ENCODE measurements at places on chromosomes 7 and 10. TPM values are rescaled to one million over a fixed set of nuclear protein-coding genes. Genes with fewer than 3 reads are reported as not detected.

- peak; percentile 14 for DNase-seq
Observed at GRCh38 chr7:136555933-136556332, 312.5 kb upstream of the CHRM2 start.

Gene TMEM72
- total RNA-seq = not detected

DNA sequence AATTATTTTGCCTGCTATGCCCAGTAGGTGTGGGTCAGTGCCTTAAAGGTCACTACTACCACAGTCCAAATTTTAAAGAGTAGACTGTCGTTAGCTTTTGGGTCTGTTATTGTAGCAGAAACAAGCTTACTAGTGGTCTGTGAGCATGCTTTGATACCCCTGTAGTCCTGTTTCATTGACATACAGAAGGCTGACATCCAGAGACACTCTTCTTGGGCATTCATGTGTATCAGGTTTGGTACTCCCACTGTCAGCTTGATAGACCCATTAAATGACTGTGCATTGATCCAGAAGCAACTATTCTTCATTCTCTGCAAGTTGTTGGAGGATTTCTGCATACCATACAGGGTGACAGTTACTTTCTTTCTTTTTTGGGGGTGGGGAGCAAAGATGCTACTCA, 884.4 kb upstream of the CELF2 start:
- no peak for DNase-seq

DNA sequence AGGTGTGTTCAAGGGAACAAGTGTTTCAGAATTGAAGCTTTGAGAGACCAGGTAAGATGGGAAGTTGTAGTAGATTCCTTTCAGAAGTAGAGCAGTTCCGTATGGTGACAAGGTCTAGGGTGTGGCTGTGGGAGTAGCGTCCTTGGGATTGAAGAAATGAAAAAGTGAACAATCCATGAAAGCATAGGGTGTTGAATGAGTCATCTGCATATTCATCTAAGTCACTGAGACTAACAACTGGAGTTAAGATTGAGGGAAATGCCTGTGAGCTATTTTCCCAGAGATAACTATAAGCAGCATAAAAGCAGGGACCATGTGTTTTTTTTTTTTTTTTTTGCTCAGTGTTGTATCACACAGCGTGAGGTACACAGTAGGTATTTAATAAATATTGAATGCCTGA, 134.8 kb downstream of the PHTF2 start:
- peak; percentile 58 for DNase-seq

DNA sequence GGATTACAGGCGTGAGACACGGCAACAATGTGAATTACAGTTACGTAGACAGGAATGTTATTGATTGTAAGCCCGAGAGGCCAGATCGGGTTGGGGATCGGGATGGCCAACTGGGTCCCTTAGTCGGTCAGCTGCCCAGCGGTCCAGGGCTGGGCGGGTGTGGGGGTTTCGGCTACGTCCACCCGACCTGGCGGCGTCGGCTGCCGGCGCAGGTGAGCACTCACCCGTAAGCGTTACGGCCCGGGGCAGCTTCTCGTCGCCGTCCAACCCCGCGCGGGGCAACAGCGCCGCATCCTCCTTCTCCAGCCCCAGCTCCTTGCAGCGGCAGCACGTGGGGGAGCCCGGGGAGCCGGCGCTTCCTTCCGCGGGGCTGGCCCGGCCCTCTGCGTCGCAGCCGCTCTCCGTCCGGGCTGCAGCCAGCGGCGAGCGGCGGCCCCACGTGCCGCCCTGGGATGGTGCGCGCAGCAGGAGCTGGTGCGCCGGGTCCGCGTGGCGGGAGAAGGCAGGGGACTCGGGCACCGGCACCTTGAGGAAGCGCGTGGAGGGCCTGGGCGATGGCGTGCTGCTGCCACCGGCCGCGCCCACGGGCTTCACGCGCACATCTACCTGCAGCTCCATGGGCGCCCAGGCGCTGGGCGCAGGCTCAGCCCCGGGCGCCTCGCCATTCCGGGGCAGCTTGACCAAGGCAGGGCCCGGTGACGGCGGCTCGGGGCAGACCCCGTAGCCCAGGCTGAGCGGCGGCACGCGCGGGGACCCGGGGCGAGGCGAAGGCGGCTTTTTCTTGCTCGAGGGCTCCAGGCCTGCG, 609 bp downstream of the KLRG2 start:
- DNase-seq = no peak

GRCh38 chr7:70512144-70512543, 619.8 kb upstream of the GALNT17 start:
- DNase-seq = no peak

- no peak for DNase-seq
Observed at GRCh38 chr10:70357565-70357964, 24.9 kb downstream of the LRRC20 start.

DNA sequence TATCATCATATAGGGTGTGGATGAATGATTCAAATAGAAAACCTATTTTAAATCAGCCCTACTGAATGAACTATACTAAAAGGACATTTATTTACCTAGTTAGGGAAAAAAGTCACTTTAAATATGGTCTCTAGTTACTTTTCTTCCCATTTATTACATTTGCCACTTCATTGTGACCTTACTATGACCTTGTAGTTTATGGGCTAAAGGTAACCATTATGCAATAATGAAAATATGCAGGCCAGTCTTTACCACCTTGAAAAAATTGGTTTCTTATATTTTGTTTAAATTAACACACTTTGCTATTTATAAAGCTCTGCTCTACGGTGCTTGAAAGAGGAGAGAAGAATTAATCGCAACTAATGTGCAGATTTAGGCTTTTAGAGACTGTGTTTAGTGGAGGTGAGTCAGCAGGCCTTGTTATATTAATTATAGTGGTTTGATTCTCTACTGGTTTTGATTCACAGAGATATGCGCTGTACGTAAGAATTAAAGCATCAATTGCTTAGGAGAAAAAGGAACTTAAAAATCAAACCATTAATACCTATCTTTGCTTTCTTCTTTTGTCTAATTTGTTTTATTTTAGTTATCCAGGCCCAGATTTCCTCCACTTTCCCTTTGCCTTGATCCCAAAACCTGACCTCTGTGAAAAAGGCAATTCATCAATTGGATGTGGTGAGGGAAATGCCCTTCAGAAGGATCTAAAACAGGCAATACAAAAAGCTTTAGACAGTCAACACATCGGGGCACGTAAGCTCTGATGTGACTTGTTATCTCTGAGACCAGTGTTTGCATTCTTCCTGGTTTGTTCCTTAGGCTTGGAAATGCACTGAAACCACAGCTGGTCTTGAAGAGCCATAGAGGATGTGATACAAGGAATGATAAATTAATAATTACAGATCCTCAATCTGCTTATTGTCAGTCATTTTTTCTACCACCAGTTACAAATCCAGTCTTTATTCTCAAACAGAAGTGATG, 141.2 kb upstream of the HDAC9 start:
- DNase-seq = peak; percentile 62

DNA sequence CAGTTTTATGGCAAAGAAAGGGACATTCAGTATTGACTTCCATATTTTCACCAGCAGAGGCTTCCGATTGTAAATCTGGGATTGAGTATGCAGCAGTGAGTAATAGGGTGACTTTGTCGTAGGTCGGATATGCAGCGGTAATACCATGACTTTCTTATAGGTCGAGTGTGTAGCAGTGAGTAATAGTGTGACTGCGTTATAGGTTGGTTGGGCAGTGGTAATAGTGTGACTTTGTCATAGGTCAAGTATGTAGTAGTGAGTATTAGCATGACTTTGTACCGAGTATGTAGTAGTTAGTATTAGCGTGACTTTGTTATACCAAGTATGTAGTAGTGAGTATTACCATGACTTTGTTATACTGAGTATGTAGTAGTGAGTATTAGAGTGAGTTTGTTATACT, 268.2 kb upstream of the ADARB2 start:
- no peak for DNase-seq

DNA sequence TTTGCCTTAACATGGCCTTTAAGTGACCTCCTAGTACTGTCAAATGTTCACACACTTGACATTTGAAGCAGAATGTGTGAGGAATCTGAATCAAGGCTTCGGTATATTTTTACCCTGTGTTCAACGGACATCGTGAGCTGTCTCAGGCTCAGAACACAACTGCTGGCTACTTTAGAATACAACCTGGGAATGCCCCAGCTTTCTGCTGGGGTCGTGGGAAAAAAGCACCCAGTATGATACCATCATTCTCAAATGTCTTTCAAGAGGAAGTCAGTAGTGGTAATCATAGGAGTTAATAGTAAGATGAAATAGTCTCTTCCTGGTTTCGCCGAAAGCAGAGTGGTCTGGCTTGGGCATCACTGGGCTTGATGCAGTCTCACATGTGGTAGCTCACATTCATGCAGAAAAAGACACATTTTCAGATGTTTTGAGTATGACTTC, 67.2 kb downstream of the CREB5 start:
- DNase-seq = no peak

Gene MUC12
- total RNA-seq = 2.5 TPM

DNA sequence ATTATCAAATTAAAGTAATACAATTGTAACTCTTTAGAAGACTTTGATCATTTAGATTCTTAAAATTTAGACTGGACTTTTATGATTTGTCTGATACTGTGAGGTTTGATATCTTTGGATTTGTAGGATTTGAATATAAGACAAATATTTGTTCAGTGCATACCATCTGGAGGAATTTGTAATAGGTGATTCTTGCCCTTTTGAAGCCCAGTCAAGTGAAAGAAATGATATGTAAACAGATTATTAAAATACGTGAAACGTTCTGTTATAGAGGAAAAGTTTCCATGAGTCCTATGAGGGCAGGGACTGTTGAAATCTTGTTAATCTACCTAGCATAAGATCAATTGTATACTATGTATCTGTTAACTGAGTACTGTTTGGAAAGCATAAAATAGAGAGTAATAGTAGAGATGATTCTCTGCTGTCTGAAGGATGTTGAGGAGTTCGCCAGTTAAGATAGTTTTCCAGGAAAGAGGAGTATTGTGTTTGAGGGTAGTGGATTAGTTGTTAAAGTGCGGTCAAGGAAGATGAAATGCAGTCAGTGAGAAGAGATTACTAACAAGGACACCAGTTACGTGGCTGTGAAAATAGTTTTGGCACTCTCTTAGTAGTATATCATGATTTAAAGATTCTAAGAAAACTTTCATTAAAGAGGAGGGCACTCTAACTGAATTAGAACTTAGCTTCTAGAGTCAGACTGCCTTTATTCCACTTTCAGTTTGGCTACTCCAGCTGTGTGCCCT, 14.4 kb downstream of the PDCD4 start:
- no peak for DNase-seq

Gene LRIT1
- total RNA-seq = not detected

- DNase-seq = peak; percentile 41
Observed at GRCh38 chr10:24849051-24849450, 103.4 kb downstream of the PRTFDC1 start.

Gene MBLAC1
- total RNA-seq = 2.7 TPM

- no peak for DNase-seq
Observed at GRCh38 chr7:73920406-73921134, 59.6 kb downstream of the TMEM270 start.

- no peak for DNase-seq
Observed at GRCh38 chr10:103519798-103520197, 26.3 kb downstream of the NEURL1 start.

Gene RAMP3
- not detected for total RNA-seq

All from astrocyte (in vitro differentiated cells and primary cell).